ENCODE measurements at places on chromosomes 4 and X.
A peak's percentile ranks its signal among the peaks of the same experiment; 100 is the strongest.

GRCh38 chrX:124699876-124700275 is 353.5 kb downstream of the SH2D1A start:
- DNase-seq, result no peak

DNA sequence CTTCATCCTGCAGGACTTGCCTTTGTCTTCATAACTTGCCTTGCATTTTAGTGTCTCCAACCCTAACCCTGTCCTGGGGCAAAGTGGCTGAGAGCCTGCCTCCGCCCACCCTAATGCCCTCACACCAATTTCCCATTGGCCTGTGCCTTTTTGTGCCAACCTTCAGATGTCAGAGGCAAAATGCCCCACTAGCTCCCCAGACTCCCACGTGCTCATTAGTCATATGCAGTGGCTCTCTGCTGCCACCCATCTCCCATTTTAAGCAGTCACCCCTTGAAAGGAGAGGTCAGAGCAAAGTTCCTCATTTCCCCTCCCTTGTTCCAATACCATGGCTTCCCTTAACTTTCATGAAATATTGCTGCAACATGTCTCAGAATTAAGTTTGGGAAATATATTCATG is 74.8 kb upstream of the PASD1 start:
- DNase-seq, result no peak

- DNase-seq, result no peak
Observed at GRCh38 chr4:24973747-24974601, 56.8 kb downstream of the LGI2 start.

DNA sequence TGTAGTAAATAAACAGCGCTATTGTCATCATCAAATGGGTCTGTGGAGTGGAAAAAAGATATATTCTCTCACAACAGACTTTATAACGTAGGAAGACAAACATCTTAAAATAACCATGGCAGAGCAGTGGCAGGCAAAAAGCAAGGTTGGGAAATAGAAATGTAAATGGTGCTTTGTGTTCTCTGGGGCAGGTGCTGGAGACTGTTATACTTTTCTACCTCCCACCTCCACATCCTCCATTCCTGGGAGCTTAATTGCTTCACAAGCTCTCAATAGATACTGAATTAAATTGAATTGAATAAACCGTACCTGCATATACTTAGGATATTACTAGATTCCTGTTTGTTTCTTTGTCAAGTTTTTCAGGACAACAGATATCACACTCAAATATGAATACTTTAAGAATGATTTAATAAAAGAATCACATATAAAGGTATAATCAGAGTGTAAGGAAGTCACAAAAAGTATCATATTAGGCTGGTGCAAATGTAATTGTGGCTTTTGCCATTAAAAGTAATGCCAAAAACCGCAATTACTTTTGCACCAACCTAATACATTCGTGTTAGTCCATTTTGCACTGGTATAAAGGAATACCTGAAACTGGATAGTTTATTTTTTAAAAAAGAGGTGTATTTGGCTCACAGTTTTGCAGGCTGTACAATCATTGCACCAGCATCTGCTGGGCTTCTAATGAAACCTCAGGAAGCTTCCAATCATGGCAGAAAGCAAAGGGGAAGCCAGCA is 367.3 kb downstream of the GRIA2 start:
- DNase-seq, result no peak

- DNase-seq, result no peak
Observed at GRCh38 chr4:51836549-51836948, 6.4 kb upstream of the DCUN1D4 start.

GRCh38 chrX:19563327-19563726 is 48.0 kb upstream of the MAP3K15 start:
- DNase-seq, result no peak

DNA sequence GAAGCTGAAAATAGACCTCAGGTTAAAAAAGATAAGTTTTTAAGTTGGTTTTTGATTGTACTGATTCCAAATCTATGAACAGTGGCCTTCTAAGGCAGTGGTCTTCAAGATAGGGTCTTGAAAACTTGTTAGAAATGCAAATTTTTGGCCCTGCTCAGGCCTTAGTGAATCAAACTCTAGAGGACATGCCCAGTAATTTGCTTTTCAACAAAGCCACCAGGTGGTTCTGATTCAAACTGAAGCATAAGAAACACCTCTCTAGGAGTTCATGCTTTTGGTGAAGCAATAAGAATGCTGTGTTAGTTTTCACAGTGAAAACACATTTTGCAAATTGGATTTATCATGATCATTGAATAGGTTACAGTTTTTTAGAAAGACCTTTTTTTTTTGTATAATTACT is 1849.4 kb upstream of the AGA start:
- no peak for DNase-seq

DNA sequence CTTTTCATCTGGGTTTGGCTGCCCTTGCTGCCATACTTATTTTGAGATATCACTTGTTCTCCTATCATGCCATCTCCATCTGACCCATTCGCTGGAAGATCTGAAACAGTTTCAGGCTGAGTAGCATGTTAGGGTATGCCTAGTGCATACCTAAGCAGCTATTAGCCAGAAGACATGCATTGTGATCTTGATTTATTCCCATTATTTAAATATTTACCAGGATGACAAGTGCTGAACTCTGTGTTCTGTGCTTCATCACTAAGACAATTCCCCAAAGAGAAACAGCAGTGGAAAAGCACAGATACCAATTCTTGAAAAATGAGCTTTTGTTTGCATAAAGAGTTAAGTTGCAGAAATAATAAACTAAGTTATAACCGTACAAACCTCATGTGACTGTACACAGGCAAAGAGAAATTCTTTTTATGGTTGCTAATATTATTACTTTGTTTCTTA is 271.0 kb upstream of the ARSJ start:
- no peak for DNase-seq

- no peak for DNase-seq
Observed at GRCh38 chr4:48203819-48204218, 65.8 kb downstream of the TEC start.

GRCh38 chrX:17413228-17413627 is 38.2 kb downstream of the NHS start:
- no peak for DNase-seq

- DNase-seq, result no peak
Observed at GRCh38 chr4:38195486-38195885, 235.3 kb downstream of the PTTG2 start.

DNA sequence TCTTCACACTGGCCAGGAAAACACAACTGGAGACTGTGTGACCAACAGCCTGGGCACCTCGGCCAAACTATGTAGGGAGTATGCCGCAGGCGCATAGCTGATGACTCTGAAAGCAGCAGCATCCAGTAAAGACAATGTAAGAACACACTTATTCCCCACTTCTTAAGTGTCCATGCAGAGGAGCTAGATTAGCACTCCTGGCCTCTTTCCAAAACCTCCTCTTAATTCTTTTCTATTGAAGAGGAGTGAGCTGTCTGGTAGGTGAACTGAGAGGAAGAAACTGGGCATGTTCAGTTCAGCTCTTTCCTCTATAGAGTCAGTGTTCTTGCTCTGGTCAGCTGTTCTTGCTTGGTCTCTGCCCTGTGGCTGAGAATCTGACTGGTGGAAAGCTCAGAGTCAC is 21.1 kb downstream of the NMU start:
- no peak for DNase-seq

DNA sequence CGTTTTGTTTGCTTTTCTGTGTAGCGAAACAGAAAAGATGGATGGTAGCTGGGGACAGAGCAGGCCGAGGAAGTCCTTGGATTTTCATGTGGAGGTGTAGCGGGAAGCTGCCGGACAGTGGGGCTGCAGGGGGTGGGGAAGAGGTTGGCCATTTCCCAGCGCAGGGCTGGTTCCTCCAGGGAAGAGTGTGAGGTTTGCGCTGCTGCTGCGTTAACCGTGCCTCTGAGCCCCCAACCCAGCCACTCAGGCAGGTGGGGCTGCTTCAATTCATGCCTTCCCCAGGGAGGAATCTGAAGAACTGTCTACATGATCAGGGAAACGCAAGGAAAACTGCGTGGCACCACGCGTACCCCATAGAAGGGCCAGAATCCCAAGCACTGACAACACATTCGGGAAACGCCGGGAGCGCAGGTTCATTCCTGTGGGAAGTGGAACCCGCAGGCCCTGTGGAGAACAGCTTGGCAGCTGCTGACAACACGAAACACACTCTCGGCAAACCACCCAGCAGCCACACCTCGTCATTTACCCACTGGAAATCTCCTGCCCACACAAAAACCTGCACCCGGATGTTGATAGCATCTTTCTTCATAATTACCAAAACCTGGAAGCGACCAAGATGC is 57.7 kb downstream of the PCGF3 start:
- DNase-seq, result no peak

GRCh38 chrX:78377186-78377585 is 49.8 kb upstream of the CYSLTR1 start:
- DNase-seq, result no peak

GRCh38 chrX:68365341-68365740 is 68.0 kb downstream of the OPHN1 start:
- DNase-seq, result no peak

- no peak for DNase-seq
Observed at GRCh38 chrX:72393836-72394517, 88.3 kb upstream of the CITED1 start.

DNA sequence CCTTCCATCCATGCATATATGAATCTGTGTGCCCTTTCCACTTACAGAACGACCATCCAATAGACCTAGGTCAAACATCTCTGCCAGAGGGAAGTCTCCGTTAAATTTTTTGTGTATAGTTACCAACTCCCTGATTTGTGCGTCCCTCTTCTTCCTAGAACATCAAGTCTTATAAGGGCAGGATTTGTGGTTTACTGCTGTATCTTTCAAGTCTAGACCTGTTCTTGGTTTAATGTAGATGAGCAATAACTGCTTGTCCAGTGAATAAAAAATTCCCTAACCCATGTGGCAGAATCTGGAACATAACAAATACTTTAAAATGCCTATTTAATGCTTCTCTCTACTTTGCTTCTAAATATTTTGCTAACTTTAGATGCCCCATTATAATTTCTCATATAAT is 988.8 kb downstream of the RAPGEF2 start:
- DNase-seq, result no peak

GRCh38 chr4:151930372-151930771 is 169.6 kb upstream of the GATB start:
- no peak for DNase-seq

DNA sequence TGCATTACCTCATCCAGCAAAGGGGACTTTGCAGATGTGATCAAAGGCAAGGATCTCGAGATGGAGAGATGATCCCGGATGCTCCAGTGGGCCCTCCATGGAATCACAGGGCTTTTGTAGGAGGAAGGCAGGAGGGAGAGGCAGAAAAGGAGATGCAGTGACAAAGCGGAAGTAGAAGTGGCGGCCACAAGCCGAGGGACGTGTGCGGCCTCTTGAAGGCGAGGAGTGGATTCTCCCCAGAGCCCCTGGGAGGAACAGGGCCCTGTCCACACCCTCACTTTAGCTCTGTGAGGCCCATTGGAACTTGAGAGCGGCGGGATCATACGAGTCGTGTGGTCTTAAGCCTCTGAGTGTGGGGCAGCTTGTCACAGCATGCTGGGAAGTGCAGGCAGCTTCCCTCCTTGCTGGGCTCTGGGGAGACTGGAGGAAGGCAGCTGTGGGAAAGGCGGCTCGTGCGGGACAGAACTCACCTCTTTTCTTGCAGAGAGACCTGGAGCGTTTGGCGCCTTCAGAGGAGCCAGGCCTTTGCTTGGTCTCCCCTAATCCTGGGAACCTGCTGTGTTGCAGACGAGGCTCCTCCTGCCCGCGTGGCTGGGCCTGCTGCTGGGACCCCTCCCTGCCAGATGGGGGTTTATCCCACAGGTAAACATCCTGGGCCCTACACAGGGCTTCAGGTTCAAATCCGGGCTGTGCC is 10.2 kb downstream of the SH3TC1 start:
- no peak for DNase-seq

DNA sequence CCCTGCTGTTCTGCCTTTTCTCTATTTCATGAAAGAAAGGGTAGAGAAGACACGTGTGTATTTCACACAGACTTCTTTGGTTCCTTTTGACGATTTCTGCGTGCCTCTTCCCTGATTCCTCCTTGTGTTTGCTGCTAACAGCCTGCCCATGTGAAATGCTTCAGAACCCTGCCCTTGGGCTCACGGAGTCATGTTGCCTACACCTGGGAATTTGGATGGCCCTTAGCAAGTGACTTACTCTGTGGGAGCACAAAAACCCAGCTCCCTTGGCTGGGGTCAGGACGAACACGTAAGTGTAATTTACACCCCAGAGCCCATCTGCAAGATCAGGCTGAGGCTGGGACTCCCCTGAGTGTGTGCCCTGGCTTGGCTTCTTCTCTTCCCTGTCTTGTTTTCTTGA is 220.3 kb upstream of the BCOR start:
- DNase-seq, result no peak

- no peak for DNase-seq
Observed at GRCh38 chr4:168540086-168540485, 43.2 kb downstream of the PALLD start.

DNA sequence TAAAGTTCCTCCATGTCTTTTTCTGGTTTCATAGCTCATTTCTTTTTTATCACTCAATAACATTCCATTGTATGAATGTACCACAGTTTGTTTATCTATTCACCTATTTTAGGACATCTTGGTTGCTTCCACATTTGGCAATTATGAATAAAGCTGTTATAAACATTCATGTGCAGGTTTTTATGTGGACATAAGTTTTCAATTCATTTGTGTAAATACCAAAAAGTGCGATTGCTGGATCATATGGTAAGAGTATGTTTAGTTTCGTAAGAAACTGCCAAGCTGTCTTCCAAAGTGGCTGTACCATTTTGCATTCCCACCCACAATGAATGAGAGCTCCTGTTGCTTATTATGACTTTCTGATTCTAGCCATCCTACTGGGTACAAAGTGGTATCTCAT is 36.3 kb upstream of the ZFX start:
- no peak for DNase-seq

- no peak for DNase-seq
Observed at GRCh38 chrX:133544778-133545177, 129.5 kb upstream of the GPC4 start.

DNA sequence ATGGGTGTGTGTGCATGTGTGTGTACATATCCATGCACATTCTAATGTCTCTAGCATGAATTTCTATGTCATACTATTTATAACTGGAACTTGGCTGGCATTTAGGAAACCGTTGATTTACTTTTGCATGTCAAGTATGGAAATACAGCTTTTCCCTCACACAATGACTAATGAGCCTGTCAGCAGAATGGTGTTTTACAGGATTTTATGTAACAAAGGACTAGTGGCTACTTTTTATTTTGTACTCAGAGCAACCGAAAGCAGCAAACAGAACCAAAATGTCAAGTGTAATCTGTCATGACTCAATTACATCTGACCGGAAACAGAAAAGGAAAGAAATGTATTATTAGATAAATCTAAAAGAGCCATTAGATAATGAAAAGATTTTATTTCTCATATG is 1911.5 kb upstream of the AGA start:
- no peak for DNase-seq

GRCh38 chr4:161926033-161926828 is 237.6 kb downstream of the FSTL5 start:
- peak; percentile 16 for DNase-seq

GRCh38 chr4:93157986-93158385 is 670.6 kb upstream of the ATOH1 start:
- no peak for DNase-seq

GRCh38 chr4:158621729-158622128 is 50.0 kb downstream of the C4orf46 start:
- no peak for DNase-seq

GRCh38 chr4:138005486-138005885 is 236.7 kb downstream of the SLC7A11 start:
- DNase-seq, result no peak

- DNase-seq, result no peak
Observed at GRCh38 chr4:89026542-89026941, 30.4 kb downstream of the FAM13A start.
